H4 (cell line): ENCODE measurements at places on chromosomes 3 and 15.

DNA sequence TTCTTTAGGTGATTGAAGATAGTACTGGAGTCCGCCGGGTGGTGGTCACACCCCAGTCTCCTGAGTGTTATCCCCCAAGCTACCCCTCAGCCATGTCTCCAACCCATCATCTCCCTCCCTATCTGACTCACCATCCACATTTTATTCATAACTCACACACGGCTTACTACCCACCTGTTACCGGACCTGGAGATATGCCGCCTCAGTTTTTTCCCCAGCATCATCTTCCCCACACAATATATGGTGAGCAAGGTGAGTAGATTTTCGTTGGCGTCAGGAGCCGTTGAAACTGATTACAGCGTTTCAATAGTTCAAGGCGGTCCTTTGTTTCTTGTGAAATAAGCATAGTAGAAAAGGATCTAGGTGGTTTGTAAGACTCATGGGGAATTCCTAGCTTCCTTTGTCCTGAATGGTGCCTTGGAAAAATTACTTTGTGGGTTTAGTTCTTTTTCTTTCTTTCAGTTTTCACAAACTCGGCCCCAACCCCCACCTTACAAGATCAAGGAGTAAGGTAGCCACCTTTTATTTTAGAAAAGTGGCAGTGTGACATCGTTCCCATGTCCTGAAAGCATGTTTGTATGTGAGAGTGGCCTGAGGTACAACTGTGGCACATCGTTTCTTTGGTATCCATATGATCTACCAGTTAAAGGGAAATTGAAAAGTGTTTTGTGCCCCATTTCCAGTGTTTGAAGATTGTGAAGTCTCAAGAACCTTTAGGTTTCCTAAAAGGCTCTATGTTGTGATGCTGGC lies 200.6 kb downstream of the GHSR start:
- no peak for DNase-seq

DNA sequence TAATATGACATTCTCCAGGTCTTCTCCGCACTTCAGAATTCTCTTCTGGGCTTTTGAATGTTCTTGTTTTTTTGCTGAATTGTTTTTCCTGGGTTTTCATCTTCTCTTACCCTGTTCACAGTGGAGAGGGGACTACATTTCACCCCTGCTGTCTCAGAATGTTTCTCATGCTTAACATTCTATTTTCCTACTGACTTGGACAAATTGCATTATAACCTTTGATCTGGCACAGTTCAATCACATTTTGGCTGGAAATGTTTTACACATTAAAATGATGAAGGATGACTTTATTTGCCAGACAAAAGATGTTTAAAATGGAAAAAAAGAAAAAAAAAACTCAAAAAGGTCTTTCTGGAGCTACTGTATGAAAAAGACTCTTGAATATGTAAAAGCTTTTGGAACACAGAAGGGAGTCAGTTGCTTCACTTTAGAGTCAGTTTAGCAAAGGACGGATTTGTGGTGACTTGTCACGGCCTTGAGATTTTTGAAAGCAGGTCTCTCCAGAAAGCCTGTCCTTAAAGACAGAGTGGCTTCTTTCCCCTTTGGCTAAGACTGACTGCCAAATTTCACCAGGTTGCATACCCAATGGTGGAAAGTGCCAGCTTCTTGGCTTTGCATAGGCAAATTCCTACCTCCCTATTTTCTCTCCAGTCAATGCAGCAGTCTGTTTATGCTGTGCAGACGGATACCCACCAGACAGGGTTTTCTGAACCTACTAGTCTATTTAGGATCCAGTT lies 401.0 kb upstream of the TBL1XR1 start:
- no peak for DNase-seq

DNA sequence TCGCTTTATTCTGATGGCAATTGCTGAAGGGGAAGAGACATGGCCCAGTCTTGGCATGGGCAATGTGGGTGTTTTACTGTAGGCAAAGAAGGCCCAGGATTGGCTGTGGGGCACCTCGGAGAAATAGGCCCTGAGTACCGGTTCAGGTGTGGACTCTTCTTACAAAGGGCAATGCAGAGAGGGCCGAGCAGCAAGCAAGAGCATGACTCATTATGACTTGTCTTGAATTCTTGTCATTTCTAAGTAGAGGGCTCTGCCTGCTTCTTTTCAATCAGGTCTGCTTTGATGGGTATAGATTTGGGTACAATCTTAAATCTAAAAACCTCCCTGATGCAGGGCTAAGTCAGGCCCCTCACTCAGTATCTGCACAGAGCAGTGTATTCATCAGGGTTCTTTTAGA lies 14.8 kb upstream of the BUB1B start:
- no peak for DNase-seq

GRCh38 chr3:129413687-129414506 lies 14.5 kb downstream of the EFCAB12 start:
- DNase-seq = peak; percentile 87

DNA sequence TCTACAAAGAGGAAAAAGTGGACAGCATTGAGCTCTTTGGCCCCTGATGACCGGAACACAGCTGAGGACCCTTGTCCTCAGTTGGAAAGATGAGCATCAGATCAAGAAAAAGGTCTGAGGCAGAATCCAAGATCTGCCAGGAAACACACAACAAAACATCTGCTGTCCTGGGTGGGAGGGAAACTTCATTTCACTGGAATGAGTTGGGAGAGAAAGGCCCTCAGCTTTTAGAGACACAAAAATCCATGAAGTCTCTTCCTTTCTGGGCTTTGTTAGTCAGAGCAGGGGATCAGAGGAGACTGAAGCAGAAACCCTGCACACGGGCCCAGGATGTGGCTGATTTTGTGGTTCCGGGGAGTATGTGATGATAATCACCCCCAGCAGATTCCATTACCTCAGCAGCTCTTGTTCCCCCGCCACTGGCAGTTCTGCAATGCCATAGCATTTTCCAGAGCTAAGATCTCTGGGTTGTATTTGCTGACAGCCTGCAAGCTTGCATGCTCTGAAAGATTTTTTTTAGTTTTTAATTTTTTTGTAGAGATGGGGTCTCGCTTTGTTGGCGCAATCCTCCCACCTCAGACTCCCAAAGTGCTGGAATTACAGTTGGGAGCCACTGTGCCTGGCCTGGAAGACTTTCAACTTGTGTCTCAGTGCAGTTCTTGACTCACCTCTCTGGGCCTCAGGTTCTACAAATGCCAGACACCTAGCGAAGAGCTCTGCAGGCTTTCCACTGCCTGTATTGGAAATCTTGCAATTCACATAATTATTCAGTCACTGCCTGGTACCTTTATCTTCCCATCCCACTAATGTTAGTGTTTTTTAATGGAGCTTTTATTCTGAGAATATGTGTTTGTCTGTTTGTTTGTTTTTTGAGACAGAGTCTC lies 5.8 kb upstream of the TATDN2 start:
- peak; percentile 68 for DNase-seq
